ENCODE measurements at places on chromosomes 13 and 19. TPM values are rescaled to one million over a fixed set of nuclear protein-coding genes. Genes with fewer than 3 reads are reported as not detected.

GRCh38 chr13:43758834-43759233, 27.9 kb downstream of the ENOX1 start:
- no peak for DNase-seq

AMER2 gene
- not detected for total RNA-seq

DNA sequence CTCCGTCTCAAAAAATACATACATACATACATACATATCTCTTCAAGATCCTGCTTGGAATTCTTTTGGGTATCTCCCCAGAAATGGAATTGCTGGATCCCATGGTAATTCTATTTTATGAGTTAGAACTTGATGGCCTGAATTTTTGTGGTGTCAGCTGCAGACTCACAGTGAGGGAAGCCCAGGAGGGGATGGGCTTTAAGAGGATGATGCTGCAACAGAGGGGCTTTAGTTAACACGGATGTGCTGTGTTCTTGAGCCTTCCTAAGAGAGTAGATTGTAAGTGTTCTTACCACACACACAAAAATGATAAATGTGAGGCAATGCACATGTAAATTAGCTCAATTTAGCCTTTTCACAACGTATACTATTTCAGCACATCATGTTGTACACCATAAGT, 31.8 kb downstream of the CACNG6 start:
- no peak for DNase-seq

DNA sequence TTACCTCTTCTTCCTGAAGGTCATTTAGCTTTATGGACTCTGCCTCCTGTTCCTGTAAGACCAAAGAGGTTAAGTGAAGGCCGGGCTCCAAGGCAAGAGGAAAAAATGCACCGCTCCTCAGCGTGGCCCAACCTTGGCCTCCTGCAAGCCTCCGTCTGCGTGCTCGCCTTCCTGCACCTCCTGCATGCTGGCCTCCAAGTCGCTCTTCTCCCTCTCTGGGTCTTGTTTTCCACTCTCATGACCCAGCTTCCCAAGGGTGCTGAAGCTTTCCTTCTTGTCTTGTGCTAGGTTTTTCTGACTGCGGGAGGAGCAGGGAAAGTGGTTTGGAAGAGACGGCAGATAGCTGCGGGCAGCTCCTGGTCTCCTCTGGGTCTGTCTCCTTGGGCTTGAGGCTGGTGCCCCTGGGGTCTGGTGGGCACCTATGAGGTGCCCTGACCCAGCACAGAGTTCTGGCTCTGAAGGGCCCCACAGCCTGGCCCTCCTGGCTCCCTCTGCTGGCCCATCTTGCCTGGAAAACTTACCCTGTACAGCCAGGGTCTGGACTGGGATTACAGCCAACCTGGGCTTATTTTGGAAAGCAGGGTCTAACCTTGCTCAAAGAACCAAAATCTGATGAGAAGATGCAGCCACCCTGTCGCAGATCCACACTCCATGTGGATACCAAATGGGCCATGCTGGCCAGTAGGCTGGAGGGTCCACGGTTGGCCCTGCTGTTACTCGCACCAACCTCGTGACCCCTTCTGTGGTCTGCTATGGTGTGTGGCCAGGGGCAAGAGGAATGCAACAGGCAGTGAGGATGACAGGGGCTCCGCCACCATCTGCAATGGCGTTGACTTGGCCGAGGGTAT, 5.2 kb downstream of the C13orf46 start:
- DNase-seq = no peak

- no peak for DNase-seq
Observed at GRCh38 chr13:46905249-46905648, 8.4 kb upstream of the HTR2A start.

Measured in pulmonary artery endothelial cell (primary cell).